ENCODE measurements at places on chromosomes 2 and 18.

DNA sequence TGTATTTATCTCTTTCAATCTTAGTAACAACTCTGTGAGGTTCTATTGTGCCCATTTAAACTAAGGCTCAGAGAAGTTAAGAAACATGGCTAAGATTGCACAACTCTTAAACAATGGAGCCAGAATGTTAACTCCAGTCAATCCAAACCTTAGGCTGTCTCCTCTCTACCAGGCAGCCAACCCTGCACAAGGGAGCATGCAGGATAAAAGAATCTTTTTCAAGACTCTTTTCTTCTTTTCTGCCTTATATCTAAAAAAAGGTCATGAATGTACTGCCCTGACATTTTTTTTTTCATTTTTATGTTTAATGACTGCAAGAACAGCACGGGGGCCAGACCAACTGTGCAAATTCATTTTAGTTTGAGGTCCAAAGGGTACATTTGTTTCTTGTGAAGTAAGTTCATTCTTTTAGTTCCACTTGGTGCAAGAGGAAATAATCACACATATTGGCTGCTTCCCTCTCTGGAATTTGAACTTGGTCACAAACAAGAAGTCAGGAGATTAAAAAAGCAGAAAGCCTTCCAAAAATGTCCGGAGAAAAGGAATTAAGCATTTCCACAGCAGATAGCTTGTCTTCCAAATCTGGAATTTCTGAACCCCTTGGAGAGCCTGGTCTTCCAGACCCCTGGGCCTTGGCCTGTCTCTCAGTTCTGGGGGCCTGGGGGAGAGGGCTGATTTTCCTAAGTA is 96.0 kb upstream of the RIOK3 start:
- no peak for DNase-seq

GRCh38 chr2:119650206-119650605 is 28.8 kb upstream of the TMEM177 start:
- DNase-seq = no peak

DNA sequence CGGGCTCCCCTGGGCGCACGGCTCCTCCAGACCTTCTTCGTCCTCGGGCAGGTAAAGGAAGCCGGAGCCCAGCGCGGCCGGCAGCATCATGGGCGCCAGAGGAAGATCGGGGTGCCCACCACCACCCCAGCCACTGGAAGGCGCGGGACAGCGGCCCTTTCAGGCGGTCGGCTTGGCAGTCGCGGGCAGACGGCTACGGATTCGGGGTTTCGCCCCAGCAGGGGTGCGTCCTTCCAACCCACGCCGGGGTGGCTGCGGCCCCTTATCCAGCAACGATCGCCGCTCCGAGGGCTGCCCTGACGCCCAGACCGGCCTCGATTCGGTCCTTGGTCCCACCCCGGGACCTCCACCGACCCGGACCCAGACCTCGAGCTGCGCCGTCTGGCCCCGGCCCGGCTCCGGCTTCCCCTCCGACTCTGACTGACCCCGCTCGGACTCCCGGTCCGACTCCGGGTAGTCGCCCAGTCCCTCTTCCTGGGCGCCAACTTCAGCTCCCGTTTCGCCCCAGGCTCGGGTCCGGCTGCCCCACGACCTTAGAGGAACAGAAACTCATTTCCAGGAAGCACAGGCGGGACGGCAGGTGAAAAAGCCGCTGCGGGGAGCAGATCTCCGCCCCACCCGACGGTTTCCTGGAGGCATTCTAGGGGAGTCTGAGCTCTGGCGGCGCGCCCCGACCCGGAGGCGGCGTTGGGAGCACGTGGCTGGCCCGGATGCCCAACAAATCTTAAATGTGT is 30.2 kb upstream of the SSB start:
- peak; percentile 71 for DNase-seq

GRCh38 chr18:58136879-58137278 is 92.9 kb downstream of the NEDD4L start:
- DNase-seq = no peak

GRCh38 chr2:128799730-128800129 is 481.1 kb upstream of the HS6ST1 start:
- DNase-seq = no peak

DNA sequence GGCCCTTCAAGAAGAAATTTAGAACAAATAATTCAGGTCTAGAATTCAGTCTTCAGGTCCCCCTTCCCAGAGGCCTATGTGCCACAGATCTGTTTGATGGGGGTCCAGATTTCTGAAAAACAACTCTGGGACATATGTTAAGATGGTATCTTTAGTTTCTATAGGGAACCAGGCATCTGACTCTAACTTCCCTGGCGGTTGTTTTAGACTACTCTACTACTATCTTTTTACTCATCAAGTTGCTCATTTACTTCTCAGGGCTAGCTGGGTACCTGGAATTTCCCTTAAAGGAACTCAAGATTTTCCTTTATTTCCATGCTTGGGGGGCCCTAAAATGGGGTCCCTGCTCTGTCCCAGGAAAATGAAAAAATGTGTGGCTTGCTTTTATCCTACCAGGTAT is 114.7 kb upstream of the RAB6C start:
- no peak for DNase-seq

GRCh38 chr2:30428348-30428662 is 18.7 kb upstream of the LCLAT1 start:
- DNase-seq = no peak

- DNase-seq = no peak
Measured at GRCh38 chr2:6027066-6027465, 334.9 kb downstream of the SOX11 start.

DNA sequence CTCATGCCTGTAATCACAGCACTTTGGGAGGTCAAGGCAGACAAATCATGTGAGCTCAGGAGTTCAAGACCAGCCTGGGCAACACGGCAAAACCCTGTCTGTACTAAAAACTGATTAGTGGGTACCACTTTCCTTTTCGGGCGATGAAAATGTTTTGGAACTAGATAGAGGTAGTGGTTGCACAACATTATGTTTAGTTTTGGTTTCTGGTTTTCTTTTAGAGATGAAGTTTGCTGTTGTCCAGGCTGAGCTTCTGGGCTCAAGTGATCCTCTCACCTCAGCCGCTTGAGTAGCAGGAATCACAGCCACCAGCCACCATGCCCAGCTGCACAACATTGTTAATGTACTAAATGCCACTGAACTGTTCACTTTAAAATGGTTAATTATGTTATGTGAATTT is 27.6 kb downstream of the AAK1 start:
- no peak for DNase-seq

DNA sequence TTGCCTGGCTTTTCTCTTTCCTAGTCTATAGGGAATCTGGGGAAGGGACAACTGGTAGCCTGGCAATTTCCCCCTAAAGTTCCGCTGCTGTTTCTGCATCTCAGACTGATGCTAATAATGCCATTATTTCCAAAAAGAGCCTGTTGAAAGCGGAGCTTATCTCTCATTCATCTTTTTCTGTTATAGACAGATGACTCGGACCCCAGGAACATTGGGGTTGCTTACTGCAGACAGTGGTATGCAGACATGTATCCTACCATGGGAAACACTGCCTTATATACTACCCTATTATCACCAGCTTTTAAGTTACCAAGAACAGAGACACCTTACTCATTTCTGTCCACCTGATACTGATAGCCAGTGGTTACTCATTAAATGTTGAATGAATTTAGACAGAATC is 15.3 kb downstream of the ETAA1 start:
- no peak for DNase-seq

GRCh38 chr2:69848186-69848790 is 18.8 kb downstream of the GMCL1 start:
- no peak for DNase-seq

DNA sequence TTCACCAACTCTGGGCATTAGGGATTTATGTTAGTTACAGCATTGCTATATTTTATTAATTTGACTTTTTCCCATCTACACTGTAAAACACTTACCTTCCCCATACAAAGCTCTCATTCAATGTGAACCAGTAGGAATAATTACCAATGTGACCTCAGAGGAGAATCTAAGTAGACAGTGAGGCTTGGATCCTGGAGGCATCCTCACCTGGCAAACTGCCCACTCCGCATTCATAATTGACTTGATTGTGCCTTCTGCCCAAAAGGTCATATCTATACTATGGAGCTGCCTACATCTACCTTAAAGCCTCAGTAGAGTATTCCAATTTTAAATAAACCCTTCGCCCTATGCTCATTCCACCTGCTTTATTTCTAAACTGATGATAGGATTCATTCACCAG is 45.4 kb upstream of the SCN1A start:
- no peak for DNase-seq

- DNase-seq = no peak
Measured at GRCh38 chr2:219168526-219168925, 1.3 kb downstream of the SLC23A3 start.

DNA sequence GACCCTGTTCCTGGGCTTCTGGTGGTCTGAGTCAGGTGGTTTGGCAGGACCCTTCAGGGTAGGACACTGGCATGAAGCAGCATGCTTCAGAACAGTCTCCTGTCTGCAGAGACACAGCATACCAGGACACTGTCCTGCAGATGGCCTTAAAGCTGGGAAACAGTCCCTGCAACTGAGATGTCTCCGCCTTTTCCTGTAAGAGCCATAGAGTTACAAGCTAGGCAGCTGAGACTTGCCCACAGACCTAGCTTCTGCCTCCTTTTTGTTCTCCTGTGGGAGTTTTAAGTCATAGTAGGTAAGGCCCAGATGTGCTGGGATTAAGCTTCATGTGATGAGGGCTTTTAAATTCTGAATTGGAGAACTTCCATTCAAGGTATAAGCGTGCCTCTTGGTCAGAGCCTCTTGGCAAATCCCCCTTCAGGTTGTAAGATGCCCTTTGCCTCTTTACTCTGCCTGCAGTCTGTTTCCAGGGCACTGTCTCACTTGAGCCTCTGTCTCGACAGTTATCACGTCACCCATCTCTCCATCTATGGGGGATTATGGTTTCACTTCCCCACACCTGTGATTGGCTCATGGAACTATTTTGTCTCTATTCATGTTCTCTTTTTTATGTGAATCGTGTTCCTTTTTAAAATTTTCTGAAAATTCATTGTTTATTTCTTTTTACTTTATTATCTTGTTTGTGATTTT is 51.8 kb downstream of the COA5 start:
- DNase-seq = no peak

DNA sequence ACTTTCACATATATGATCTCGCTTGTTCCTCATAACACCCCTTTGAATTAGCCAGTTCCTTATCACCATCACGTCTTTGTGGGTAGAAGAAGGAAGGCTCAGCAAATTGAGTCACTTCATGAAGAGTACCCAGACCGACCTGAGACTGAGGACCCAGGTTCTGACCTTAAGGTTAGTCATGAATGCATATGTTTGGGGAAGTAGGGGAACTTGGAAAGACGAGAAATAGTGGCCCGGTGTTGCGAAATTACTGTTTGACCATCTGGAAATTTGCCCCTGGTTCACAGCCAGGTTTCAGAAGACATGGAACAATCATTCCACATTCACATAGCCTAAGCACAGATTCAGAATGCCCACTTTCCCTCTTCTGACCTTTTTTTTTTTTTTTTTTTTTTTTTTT is 59.8 kb downstream of the MEIS1 start:
- no peak for DNase-seq

GRCh38 chr2:176917-177316 is 86.9 kb downstream of the SH3YL1 start:
- no peak for DNase-seq

DNA sequence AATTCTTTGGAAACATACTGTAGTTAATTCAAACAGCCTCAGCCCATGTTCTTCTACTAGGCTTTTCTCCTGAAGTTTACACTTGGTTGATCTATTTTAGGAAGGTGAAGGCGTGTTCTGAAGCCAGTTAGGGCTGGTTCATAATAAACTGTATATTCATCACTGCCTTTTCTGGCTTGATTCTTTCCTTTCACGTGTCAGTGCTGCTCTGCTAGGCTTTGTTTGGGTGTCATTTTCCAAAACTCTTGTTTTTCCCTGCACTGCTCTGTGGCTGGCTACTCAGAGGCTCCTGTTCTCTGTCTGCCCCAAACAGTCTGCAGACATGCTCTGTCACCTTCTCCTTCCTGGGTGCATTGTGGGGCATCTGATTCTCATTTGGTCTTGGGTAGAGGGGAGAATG is 136.1 kb downstream of the PARD3B start:
- no peak for DNase-seq

DNA sequence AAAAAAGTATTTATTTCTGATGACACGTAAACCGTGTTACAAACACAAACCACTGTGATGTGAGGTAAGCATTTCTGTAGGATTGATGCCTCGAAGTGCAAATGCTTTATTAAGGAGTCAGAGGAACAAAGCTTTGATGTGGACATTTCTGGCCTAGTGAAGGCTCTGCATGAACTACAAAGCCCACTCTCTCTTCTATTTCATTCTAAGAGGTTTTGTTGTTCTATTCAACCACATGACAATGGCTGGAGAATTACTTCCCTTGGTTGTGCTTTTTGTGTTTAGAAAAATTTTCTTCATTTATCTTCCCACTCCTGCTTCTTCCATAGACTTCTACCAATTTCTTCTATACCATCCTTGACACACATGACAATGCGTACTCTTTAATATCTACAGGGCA is 125.7 kb upstream of the CCDC195 start:
- DNase-seq = no peak

GRCh38 chr18:3044931-3045698 is 32.2 kb upstream of the LPIN2 start:
- peak; percentile 32 for DNase-seq

- no peak for DNase-seq
Measured at GRCh38 chr2:201872591-201872990, 66.3 kb downstream of the CDK15 start.

DNA sequence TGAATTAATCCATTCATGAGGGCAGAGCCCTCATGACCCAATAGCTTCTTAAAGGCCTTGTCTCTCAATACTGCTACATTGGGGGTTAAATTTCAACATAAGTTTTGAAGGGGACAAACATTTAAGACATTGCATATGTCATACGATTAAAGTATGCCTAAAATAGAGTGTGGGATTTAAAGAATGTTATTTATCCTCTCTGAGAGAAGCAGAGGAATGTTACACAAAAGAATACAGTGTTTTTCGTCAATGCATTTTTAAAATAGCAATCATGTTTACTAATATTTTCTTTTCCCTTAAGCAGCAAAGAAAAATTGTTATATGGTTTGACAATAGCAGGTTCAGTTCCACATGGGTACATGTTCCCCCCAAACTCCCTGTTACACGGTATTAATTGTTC is 363.1 kb downstream of the NUP35 start:
- no peak for DNase-seq

DNA sequence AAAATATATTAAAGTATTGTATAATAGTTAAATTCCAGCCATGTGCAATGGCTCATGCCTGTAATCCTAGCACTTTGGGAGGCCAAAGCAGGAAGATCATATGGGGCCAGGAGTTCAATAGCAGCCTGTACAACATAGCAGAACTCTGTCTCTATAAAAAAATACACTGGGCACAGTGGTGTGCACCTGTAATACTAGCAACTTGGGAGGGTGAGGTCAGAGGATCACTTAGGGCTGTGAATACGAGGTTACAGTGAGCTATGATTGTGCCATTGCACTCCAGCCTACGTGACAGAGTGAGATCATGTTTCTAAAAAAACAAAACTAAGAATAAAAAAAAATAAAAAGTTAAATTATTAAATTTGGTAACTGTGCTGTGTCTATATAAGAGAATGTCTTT is 36.1 kb downstream of the ZRANB3 start:
- DNase-seq = no peak

DNA sequence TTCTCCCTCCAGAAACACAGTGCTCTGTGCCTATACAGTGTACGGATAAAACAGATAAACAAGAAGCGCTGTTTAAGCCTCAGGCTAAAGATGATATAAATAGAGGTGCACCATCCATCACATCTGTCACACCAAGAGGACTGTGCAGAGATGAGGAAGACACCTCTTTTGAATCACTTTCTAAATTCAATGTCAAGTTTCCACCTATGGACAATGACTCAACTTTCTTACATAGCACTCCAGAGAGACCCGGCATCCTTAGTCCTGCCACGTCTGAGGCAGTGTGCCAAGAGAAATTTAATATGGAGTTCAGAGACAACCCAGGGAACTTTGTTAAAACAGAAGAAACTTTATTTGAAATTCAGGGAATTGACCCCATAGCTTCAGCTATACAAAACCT is 70.7 kb downstream of the TANK start:
- no peak for DNase-seq

Measured in activated CD8-positive, alpha-beta memory T cell treated with anti-CD3 and anti-CD28 coated beads for 24 hours (primary cell).